ENCODE measurements at places on chromosomes 4 and X.
A peak's percentile ranks its signal among the peaks of the same experiment; 100 is the strongest.

DNA sequence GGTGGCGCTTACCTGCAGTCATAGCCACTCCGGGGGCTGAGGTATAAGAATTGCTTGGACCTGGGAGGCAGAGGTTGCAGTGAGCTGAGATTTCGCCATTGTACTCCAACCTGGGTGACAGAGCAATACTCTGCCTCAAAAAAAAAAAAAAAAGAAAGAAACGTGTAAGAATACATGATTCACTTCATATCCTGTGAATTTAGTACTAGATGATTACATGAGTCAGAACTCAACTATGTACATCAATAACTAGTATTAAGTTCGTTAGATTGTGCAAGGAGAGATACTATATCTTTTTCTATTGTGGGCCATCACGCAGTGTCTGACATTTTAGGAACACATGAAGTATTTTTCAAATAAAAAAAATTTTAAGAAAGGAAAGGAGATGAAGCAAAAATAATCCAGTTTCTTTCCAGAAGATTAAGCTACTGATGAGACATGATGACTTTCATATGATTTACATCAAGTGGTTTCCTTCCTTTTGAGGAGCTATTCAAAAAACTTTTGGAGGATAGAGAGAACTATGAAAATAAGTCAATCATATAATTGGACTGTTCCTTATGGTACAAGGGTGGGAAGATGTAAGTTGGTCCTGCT lies 64.7 kb upstream of the EXOC1L start:
- peak; percentile 84 for DNase-seq

DNA sequence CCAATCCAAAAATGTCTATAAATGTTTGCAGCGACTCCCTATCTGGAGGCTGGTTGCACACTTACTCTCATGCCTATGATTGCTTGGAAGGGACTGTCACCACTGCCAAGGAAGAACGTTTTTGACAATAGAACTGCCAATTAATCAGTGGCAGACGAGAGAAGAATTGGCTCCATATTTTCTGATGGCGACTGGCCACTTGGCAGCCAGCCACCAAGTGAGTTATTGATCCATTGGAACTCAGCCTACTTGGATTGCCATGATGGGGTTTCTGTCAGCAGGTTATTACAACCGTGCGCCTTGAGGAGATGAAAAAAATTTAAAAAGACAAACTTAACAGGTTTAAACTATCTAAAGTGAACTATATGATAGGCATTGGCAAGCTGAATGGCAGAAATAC lies 47.4 kb downstream of the LINC00632 start:
- DNase-seq: no peak

DNA sequence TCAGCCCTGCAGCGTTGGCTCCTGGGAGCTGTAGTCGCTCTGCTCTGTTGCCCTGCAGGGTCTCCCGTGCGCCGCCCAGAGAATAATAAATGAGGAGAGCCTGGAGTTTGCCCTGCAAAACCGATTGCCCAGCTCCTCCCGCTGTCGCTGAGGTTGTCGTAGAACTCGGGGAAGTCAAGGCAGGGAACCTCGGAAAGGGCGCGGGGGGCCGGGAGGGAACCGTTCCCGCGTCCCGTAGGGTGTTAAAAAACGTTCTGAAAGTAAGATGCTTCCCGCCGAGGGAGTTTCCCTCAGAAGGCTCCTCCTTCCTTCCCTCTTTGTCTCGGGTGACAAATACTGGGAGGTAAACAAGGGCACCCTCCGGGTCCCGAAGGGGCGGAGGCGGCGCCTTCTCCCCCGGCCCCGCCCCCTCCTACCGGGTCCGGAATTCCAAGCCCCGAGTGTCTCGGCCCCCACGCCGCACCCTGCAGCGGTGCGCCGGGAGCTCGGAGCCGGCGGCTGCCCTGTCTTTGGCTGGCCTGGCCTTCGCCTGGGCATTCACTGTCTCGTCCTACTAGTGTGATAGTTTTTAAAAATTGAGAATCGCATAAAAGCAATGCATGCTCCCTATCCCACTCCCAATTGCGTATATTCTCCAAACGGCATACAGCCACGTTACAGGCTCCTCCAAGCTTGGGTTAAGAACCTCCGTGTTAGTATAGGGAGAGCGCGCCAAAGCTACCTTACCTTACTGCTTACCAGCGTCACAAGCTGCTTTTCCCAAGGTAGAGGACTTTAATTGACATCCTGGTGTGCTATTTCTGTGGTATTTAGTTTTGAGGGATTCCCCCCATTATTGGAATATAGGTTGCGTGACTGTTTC lies 964 bp upstream of the HMGB2 start:
- peak; percentile 84 for DNase-seq

GRCh38 chr4:108148316-108148715 lies 20.4 kb downstream of the LEF1 start:
- peak; percentile 25 for DNase-seq

DNA sequence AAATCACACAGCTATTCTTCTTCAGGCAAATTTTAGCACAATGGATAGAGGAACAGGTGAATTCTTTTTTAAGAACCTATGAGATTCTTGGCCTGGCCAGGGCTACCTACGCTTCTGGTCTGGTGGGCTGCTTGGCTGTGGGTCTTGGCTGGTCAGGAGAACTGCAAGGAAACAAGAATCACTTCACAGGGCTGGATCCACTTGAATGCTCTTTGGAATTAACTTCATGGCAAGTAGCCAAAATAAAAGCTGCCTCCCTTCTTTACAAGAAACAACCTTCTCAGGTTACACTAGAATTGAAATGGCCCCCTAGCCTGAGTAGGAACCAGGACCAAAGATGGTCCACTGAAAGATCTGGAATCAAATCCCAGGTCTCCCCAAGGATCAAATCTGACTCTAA lies 519.1 kb downstream of the IQCM start:
- DNase-seq: no peak

GRCh38 chr4:7868892-7869471 lies 70.7 kb downstream of the AFAP1 start:
- DNase-seq: no peak

GRCh38 chrX:114905251-114905650 lies 112.2 kb downstream of the IL13RA2 start:
- peak; percentile 85 for DNase-seq

DNA sequence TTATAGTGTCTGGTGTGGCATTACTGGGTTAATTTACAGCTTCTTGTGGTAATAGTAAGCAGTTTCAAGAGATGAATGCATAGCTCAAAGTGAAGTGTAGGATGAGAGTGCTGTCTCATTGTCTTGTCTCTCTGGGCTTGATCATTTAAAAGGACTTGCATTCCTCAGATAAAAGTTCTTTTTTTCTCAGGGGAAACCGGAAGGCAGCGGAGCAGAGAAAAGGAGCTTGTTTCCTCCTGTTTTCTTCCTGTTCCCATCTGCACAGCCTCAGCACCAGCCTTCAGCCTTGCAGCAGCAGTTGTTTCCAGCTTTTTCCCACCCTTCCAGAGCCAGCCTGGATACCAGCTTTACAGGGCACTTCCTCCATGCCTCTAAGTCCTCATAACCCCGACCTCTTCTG lies 61.4 kb upstream of the LGI2 start:
- no peak for DNase-seq

GRCh38 chr4:17164666-17165065 lies 266.2 kb upstream of the LDB2 start:
- DNase-seq: no peak

- peak; percentile 70 for DNase-seq
Observed at GRCh38 chr4:41525129-41525528, 12.8 kb upstream of the LIMCH1 start.

DNA sequence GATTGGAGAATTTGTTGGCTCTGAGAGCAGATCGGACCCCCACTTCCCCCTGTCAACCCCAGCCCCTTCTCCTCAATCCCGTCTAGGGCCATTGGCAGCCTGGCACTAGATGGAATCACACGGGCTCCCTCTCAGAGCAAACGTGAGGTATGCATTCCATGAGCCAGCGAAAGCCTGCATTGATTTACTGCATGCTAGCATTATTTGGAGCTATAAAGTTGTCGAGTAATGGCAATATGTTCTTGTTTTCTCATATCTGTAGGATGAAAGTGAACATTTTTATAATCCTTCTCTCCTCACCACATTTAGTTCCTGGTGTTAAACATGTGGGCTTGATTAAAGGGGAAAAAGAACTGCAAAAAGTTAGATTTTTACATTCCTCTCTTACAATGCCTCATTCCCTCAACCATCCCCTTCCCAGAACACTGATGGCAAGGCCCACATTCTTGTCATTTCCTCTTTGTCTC lies 159.2 kb downstream of the SPRY1 start:
- DNase-seq: no peak

DNA sequence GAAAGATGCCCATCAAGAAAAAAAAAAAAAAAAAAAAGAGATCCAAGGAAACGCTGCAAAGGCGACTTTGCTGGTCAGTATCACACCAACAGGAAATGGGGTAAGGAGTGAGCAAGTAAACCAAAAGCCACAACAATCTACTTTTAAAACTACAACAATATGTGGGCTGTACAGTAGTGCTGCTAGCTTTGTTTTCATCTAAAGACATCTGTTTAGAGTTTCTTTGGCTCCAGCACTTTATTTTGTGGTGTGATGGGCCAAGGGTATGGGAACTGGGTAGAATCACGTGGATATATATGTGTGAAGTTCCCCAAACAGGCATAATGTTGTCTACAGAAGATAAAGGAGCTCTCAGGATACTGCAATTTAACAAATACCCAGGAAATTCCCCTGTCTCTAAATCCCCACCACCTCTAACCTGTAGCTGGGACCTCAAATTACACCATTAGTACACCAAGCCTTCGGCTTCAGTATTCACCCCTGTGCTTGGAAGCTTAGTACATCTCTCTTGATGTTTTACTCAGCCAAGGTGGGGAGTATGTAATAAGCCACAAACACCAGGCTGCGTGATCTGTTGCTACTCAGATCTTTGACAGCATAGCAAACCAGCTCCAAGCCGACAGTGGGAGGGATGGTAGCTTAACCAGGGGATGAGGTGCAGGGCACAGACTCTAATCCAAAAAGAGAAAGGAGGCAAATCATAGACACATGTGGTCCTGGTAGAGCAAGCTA lies 207.9 kb downstream of the HS6ST2 start:
- DNase-seq: no peak

GRCh38 chr4:48340965-48341775 lies at the start of gene SLAIN2:
TSS of gene SLAIN2 (plus strand) at chr4:48341529. CDS start at chr4:48341740, 211 bp downstream.
- peak; percentile 99 for DNase-seq

DNA sequence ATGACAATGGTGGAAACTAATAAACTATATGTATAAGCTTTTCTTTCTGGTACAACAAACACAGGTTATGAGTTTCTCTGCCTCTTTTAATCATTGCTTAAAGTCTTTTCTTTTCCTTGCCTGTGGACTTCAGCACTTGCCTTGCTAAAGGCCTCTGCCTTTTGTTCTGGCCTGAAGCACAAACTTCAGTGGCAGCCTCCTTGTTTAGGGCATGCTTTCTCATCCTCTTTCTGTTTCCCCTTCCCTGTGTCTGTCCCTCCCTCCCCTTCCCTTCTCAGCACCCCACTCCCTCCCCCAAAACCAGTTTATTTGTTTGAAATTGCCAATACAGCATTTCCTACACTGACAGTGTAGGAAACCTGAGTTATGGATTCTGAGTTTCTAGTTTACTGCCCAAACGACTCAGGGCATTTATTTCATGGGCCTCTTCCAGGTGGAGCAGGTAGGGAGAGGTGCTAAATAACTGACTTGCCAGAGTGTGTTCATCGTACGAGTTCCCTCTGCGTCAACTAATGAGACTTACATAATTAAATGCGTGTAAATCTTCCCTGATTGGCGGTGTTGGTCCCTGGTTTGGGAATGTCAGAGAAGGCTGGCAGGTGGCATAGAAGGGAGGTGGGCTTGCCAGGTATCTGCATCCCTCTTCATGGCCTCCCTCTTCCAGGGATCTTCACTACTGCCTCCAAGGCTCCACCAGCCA lies 311.0 kb downstream of the FBXW7 start:
- DNase-seq: no peak

GRCh38 chr4:169619518-169619957 lies 840 bp upstream of the CLCN3 start:
- peak; percentile 82 for DNase-seq

Measured in epithelial cell of esophagus (primary cell).